Esophagus mucosa (tissue), 1 donor: ENCODE measurements at places on chromosomes 1 and 21. TPM values are rescaled to one million over a fixed set of nuclear protein-coding genes. Genes with fewer than 3 reads are reported as not detected.

Gene NBPF6
- not detected for total RNA-seq

- no peak for ATAC-seq
Observed at GRCh38 chr1:97983126-97983525, 62.3 kb upstream of the DPYD start.

- ATAC-seq, result no peak
Observed at GRCh38 chr1:38614861-38615260, 244.7 kb downstream of the RRAGC start.

- ATAC-seq, result peak; percentile 35
Observed at GRCh38 chr1:115230281-115230680, 107.8 kb downstream of the NGF start.

GRCh38 chr21:44598061-44598460 lies 2.3 kb upstream of the KRTAP10-7 start:
- no peak for ATAC-seq

GRCh38 chr1:244067893-244068292 lies 16.8 kb downstream of the ZBTB18 start:
- no peak for ATAC-seq

Gene PLD5
- not detected for total RNA-seq

GRCh38 chr21:33691945-33692603 lies 49.8 kb downstream of the ITSN1 start:
- no peak for ATAC-seq

GRCh38 chr1:53244141-53244540 lies 5.8 kb upstream of the MAGOH start:
- no peak for ATAC-seq

Gene DPT
- 0.56 TPM for total RNA-seq

DNA sequence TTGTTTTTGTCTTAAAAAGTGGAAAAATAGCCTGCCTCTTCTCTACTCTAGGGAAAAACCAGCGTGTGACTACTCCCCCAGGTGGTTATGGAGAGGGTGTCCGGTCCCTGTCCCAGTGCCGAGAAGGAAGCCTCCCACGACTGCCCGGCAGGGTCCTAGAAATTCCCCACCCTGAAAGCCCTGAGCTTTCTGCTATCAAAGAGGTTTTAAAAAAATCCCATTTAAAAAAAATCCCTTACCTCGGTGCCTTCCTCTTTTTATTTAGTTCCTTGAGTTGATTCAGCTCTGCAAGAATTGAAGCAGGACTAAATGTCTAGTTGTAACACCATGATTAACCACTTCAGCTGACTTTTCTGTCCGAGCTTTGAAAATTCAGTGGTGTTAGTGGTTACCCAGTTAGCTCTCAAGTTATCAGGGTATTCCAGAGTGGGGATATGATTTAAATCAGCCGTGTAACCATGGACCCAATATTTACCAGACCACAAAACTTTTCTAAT lies 35.0 kb upstream of the TDRD10 start:
- ATAC-seq, result no peak

GRCh38 chr21:26064506-26064905 lies 106.1 kb downstream of the APP start:
- ATAC-seq, result no peak

GRCh38 chr1:117599286-117600221 lies 6.3 kb upstream of the TENT5C start:
- no peak for ATAC-seq
